GM06990 (cell line): ENCODE measurements at places on chromosomes 3 and 15.

DNA sequence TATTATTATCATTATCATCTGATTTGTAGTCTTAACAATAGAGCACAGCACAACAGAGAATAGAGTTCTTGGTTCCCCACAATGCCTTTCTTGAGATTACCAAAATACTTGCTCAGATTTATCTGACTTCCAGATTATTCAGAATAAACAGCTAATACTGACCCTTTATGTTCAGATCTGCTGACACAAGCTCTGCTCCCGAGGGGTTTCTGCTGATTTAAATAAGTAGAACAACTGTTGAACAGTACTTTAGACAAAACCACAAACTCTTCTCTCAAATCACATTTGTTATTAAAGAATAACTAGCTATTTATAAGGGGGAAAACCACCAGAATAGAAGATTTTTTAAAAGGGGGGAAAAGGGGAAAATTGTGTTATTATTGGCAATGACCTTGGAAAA is 380.2 kb upstream of the ATP11B start:
- no peak for DNase-seq

DNA sequence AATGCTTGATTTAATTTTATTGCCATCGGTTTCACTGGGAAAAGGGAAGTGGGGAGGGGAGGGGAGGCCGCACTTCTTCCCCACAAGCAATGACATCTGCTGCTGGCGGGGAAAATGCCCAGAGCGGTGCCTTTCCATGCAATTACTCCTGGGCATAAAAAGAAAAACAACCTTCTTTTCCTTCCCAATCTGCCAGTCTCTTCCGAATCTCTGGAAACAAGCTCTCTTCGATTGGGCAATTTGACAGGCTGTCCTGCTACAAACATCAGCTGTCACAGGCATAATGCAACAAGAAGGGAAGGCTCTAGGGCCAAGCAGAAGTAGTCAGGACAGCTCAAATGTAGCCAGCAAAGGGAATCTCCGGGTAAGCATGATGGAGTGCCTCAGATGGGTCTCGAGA is 93.4 kb upstream of the STRIT1 start:
- DNase-seq, result no peak

- DNase-seq, result no peak
Measured at GRCh38 chr15:50798684-50799083, 33.2 kb upstream of the SPPL2A start.

DNA sequence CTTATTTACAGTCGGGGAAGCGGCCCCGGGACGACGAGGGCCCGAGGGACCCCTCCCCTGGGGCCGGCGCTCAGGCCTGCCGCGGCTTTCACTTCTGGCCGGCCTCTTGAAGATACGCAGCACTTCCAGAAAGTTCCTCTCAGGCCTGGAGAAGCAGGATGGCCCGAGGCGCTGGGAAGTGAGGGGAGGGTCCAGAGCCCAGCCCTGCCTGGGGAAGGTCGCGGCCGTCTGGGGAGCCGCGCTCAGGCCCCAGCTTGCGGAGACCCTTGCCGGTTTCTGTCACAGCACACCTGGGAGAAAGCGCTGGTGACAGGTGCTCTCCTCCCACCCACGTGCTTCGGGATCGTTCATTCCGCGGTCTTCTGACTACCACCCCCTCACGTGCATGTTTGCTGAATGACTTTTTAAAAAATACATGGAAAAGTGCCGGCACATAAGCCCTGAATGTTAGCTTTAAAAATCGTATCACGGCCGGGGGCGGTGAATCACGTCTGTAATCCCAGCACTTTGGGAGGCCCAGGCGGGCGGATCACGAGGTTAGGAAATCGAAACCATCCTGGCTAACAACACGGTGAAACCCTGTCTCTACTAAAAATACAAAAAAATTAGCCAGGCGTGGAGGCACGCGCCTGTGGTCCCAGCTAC is 727 bp upstream of the TM2D3 start:
- DNase-seq, result no peak

GRCh38 chr15:35145336-35145735 is 60.2 kb upstream of the NANOGP8 start:
- DNase-seq, result no peak

GRCh38 chr15:98751767-98752166 is 103.4 kb downstream of the IGF1R start:
- no peak for DNase-seq

DNA sequence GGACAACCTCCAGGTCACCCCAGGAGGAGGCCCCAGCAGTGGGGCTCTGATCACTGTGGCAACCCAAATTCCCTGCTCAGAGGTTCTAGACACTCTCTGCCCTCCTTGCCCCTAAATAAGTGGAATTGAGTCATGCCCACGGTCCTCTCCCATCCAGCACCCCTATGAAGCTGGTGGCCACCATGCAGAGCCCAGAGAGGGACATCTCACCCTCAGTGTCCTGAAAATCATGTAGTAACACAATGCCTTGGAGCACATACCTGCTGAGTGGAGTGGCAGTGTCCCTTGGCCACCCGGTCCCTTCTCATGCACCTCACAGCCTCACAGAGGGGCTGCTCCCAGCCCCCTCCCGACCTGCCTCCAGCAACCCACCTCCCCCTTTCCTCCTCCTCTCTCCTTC is 114.3 kb upstream of the MEF2A start:
- no peak for DNase-seq

DNA sequence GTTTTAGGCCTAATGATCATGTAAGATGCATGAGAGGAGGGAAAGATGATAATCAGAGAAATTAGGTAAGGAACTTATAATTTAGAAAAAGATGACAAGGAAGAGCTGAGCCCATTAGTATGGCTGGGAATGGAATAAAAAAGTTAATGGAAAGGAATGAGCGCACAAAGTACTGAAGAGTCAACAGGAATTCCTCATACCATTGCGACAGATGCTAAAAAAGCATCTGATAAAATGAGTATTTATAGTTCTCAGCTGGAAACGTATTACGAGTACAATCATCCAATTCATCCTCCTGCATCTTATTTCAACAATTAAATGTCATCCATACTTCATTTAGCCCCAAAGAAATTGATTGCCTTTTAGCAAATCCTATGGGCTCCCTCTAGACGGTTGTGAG is 58.9 kb downstream of the TMCC1 start:
- no peak for DNase-seq

GRCh38 chr3:10602769-10603768 is 97.7 kb upstream of the ATP2B2 start:
- DNase-seq, result peak; percentile 19

DNA sequence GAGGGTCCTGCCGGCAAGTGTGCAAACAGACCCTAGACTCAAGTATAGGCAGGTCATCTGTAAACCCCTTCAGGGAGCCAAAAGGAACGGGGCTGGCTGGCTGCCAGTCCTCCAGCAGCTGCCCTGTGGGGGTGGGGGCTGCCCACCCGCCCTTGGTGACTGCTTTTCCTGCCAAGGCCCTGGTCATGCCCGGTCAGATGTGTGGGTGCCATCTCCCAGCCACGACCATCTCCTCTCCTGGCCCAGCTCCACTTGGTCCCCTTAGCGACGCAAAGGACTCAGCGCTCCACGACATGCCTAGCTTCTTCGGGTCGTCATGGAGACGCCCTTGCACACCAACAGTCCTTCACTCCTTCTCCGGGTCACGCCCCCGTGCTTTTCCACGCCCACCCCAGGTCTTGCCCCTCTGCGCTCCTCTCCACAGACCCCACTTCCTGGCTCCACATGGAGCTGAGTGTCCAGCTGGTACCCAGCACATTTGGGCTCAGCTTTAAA is 2.4 kb downstream of the MUC4 start:
- DNase-seq, result no peak

- no peak for DNase-seq
Measured at GRCh38 chr3:167372138-167372537, 8.0 kb downstream of the ZBBX start.

GRCh38 chr15:75694241-75695182 is 18.1 kb downstream of the CSPG4 start:
- DNase-seq, result peak; percentile 57

DNA sequence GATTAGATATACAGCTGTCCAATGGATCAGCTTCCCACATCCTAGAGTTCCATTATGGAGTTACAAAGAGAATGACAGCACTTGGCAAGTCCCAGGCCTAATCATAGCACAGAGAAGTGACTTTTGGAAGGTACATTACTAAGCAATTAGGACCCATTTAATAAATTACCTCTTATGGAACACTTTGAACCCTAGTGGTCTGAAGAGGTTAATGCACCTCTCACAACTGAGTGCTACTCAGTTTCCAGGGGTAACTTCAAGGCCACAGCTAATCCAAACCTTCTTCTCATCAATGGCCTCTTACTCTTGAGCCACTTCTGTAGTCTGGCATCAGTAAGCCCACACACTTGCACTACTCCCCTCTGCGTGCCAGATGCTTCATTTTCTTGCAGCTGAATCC is 34.9 kb upstream of the MEIS2 start:
- DNase-seq, result no peak

GRCh38 chr15:57327985-57328471 is 48.3 kb upstream of the CGNL1 start:
- no peak for DNase-seq

- DNase-seq, result no peak
Measured at GRCh38 chr15:88983861-88984429, 70.8 kb upstream of the MFGE8 start.
